Activated naive CD8-positive, alpha-beta T cell treated with anti-CD3 and anti-CD28 coated beads, Interleukin-2, amount 50 U/mL, for 24 hours (primary cell): ENCODE measurements at places on chromosomes 4 and X.

- DNase-seq, result no peak
- H3K27me3 ChIP-seq, result peaks cover 17% of the 10 kb centered on the region
- peaks cover 21% of the 10 kb centered on the region for H3K4me1 ChIP-seq
These were observed 67.1 kb upstream of the TRIM2 start for GRCh38 chr4:153137159-153137558.

- H3K4me3 ChIP-seq, result peak overlapping the region; percentile 88
- peaks cover 52% of the 10 kb centered on the region for H3K4me1 ChIP-seq
- peak overlapping the region; percentile 88 for H3K27ac ChIP-seq
- no peaks in the 10 kb centered on the region for H3K36me3 ChIP-seq
- DNase-seq, result peak; percentile 43
These were observed 13.0 kb upstream of the TMEM156 start for GRCh38 chr4:39044956-39045826.

- peak overlapping the region; percentile 13 for H3K27ac ChIP-seq
- DNase-seq, result no peak
- peaks cover 50% of the 10 kb centered on the region for H3K4me1 ChIP-seq
- H3K4me3 ChIP-seq, result no peak overlapping the region
These were observed 34.2 kb downstream of the ARAP2 start for GRCh38 chr4:36209941-36210649.

GRCh38 chr4:114136069-114136468 lies 156.6 kb upstream of the ARSJ start:
- DNase-seq, result no peak
- no peak overlapping the region for H3K27ac ChIP-seq
- no peak overlapping the region for H3K4me3 ChIP-seq
- no peaks in the 10 kb centered on the region for H3K27me3 ChIP-seq
- H3K4me1 ChIP-seq, result no peaks in the 10 kb centered on the region
